ENCODE measurements at places on chromosomes 6 and 20.

DNA sequence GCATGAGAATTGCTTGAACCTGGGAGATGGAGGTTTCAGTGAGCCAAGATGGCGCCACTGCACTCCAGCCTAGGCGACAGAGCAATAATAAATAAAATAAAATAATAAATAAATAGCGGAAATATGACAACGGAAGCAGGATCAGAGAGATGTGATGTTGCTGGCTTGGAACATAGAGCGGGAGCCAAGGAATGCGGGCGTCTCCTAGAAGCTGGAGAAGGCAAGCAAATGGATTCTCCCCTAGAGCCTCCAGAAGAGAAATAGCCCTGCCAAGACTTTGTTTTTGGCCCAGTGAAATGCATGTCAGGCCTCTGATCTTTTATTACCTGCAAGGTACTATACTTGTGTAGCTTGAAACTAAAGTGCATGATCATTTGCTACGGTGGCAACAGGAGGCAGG lies 12.4 kb downstream of the KIAA1755 start:
- DNase-seq = no peak

DNA sequence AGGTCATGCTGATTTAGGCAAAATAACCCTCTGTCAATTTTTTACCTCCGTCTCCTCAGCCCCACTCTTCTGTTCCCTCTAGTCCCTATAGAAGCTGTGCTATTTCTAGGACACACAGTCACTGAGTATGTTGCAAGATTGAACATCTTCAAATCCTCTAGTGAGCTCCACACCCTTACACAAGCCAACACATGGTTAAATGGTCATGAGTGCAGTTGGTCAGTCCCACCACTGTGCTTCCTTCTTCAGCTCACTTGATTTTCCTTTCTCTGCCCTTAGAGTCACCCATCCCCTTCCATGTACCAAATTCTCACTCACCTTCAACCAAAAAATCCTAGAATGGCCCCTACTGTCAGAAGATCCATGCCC lies 48.2 kb upstream of the F13A1 start:
- DNase-seq = no peak

DNA sequence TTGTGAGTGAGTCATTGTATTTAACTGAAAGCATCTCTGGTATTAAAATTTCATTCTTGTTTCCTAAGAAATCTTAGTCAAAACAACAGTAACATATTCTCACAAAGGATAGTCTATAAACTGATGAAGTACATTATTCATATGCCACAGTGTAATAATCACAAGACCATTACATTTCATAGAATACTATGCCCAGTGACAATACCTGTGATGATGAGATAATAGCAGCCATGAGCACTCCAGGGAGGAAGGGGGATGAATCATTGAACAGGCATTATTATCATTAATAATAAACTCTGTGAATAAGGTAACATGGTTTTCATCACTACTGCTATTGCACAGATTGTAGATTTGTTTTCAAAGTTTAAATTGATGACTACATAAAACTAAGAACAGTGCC lies 667.9 kb downstream of the EPM2A start:
- no peak for DNase-seq

DNA sequence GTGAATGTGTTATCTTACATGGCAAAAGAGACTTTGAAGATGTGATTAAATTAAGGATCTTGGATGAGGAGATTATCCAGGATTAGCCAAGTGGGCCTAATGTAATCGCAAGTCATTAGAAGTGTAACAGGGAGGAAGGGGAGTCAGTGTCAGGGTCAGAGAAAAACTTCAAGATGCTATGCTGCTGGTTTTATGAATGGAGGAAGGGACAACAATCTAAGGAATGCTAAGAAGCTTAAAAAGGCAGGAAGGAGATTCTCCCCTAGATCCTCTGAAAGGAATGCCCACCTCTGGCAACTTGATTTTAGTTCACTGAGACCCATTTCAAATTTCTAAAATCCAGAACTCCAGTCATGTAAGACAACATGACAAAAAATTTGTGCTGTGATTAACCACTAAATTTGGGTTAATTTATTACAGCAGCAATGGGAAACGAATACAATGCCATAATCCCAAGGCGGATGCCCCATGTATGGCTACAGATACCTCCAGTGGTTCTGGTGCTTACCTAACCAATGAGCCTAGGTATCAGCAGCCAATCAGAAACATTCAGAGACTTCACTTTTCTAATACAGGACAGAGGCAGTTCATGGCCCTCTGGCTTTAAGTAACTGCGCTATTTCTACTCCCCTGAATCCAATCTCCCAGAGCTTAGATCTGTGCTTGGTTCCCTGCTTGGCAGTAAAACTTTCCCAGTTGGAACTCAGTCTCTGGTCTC lies 3.6 kb upstream of the TAAR8 start:
- no peak for DNase-seq

DNA sequence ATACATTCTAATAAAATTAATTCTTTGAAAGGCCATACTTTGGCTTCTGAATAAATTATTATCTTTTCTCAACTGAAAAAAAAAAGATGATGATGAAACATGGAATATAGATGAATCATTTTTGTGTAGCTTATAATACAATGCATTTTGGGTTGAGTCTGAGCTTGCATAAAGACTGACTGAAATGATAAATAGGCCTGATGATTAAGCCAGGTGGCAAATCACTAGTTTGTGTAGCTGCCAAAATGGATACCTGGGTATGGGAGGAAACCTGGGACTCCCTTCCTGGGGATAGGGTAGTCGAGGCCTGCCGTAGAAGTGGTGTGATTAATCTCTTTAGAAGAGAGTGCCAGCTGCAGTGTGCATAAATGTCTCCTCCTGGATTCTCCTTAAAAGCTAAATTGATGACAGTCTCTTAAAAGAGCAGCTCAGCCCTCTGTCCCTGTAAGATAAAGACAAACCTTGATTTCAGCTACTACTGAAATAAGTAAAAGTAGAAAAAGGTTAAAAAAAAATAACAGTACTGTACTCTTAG lies 275.1 kb downstream of the GRIK2 start:
- no peak for DNase-seq

DNA sequence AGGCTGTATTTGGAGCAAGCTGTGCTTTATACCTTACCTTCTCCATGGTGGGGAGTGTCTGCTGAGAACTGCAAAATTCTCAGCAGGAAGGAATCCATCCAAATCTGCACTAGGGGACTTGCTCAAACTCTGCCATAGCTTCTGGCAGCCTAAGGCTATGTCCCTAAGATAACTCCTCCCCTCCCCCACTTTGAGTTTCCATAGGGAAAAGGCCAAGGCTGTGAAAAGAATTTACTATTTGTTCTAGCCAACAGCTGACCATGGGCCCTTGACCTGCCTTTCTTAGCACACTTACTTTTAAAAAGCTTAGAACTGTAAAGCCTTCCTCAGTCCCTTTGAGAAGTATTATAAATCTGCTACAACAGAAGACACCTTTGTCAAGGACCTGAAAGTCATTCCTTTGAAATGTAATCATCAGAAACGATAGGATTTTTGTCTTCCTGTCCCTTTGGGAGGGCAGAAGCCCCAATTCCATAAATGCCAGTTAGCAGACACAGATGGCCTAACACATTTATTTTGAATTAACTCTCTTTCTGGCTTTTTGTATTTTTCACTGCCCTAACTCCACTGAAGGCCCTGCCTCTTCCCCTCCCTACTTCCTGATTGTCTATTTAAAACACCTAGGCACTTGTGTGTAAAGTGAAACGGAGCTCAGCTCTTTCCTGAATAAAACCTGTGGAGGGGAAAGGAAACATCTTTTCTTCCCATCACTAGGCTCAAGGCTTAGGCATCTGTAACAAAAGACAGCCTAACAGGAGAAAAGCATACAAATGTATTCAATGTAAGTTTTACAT lies 157.1 kb downstream of the AKAP7 start:
- no peak for DNase-seq

DNA sequence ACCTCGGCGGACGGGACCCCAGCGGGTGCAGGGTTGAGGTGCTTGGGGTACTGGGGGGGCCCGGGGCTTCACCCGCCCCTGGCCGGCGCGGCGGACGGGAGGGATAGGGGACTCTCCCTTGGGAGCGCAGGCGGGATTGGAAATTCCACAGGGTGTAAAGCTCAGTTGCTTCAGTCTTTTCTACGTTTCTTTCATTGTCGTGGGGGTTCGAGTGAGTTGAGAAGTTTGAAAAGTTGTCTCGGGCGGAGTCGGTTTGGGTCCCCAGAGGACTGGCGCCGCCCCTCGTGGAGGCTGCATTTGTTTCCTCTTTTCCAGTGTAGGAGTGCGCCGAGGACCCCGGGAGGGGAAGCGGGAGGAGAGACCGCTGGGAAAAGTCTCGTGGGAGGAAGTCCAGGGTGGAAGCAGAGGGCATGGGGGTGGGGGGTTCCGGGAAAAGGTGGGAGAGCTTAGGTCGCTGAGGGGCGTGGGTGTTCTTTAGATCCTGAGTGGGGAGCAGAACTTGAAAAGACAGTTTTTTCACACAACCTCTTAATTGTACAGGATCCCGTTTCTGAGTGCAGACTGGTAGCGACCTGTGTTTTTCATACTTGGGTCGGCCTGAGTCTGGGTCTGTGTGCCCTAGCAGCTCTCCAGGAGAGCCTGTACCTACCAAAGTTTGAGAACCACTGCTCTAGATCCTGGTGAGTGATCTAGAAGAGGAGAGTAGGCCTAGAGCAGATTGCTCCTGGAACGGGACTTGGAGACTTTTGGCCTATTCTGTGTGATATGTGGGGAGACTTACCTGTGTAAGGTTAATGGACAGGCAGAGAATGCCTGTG lies 495 bp downstream of the FAM83B start:
- no peak for DNase-seq

GRCh38 chr6:134853111-134854055 lies 96.5 kb downstream of the ALDH8A1 start:
- no peak for DNase-seq

GRCh38 chr6:139754898-139755775 lies 380.7 kb upstream of the CITED2 start:
- DNase-seq = no peak

Measured in cortex of kidney (tissue), 1 donor.